ENCODE measurements at places on chromosomes 2 and 18.

GRCh38 chr2:44392338-44392943 is 30.7 kb downstream of the CAMKMT start:
- DNase-seq, result peak; percentile 53

- DNase-seq, result no peak
Observed at GRCh38 chr2:25184254-25184653, 15.9 kb upstream of the POMC start.

GRCh38 chr2:99772591-99773331 is 282.9 kb upstream of the REV1 start:
- DNase-seq, result no peak

GRCh38 chr2:230899786-230900185 is 25.3 kb downstream of the GPR55 start:
- DNase-seq, result peak; percentile 13

GRCh38 chr18:63107171-63107845 is 212.3 kb downstream of the BCL2 start:
- no peak for DNase-seq

DNA sequence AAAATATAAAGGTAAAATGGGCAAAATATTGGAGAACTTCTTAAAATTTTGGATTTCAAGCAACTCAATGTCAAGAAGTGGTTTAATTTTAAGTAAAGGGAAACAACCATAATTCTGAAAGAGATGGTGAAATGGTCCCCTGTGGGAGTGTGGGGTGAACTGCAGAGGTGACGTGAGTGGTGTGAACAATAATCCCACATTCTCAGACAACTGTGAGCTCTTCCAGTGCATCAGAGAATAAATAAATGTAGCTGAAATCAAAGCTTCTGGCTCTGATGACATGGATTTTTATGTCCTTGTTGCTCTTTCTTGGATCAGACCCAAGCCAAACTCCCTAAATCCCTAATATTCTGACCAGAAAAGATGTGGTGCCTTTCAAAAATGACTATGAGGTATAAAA is 672.7 kb downstream of the ZEB2 start:
- DNase-seq, result no peak

- no peak for DNase-seq
Observed at GRCh38 chr2:199455545-199456382, 2.0 kb downstream of the SATB2 start.

- DNase-seq, result no peak
Observed at GRCh38 chr2:189609423-189609816, 28.8 kb upstream of the SLC40A1 start.

DNA sequence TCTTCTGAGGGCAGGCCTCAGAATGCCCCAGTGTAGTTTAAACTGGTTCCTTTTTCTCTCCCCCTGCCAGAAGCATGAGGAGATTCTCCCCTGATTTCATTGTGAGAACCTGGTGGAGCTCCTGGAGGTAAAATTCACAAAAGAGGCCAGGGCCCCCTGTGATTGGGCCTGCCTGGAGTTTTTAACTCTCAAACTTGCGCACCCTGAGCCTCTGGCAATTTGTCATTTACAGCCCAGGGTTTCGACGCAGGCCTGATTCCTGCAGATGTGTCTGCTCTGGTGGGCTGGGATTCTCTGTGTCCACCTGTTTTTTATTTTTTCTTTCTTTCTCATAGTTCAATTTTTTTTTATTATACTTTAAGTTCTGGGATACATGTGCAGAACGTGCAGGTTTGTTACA is 157.9 kb downstream of the ASB1 start:
- DNase-seq, result no peak

DNA sequence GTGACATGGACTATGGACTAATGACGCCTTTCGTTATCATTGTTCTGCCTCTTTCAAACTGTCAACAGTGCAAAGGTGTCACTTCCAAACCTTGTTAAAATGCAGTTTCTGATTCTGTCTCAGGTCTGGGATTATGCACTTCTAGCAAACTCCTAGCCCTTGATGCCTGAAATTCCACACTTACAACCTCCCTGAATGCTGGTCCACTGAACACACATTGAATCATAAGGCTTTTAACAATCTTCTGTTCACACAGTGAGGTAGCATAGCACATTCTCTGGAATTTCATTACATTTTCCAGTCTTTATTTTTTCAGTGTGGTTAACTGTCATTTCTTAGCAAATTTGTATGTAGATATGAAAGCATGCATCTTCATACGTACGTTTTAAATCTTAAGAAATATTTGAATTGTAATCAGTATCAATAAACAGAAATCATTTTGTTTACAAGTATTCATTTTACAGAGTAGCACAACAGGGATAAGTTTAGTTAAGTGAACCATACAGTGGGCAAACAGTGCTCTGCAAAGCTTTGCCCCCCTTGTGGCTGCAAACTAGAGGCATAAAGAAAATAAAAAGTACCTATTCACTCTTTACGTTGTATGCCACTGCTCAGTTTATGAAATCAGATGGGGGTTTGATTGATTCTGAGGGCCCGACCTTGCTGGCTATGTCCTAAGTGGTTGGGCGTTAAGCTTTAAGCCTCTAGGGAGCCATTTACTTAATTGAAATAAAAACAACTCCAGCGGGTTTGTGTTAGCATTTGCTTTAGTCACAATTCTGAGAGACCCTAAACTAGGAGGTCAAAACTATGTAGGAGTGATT is 250.8 kb downstream of the LRRTM1 start:
- no peak for DNase-seq

DNA sequence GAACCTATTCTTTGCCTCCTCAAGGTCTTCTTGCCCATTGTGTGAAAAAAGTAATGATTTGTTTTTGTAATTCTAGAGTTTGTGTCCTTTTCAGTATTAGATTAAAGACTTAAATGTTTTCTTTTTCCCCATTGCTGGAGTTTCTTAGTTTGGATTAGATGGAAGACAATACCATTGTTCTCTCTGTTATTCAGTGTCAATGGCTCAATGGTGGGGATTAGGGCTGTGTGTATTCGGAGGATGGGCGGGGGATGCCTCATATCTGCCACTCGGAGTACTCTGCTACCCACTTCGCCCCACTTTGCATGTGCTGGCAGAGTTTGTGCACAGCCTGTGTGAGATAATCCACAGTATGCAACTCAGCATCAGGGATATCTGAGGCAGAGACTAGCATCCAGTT is 90.1 kb downstream of the KLHL29 start:
- no peak for DNase-seq

GRCh38 chr18:8758466-8758865 is 53.1 kb downstream of the MTCL1 start:
- DNase-seq, result no peak

DNA sequence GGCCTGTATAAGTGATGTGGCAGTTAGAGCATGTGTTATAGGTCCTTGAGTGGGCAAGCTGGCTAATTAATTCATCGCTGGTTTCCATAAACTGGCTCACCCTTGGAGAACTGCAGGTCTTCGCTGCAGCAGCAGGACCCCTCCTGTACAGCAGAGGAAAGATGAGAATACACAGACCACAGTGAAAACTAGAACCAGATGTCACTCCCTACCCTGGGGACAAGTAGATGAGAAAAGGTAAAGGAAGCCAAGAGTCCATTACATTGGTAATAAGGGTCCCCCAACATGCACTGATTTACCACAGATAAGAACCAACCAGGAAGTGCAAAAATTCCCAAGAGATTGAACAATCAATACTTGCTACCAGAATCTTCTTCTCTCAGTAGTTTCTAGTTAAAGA is 415.6 kb upstream of the LYPD1 start:
- no peak for DNase-seq

DNA sequence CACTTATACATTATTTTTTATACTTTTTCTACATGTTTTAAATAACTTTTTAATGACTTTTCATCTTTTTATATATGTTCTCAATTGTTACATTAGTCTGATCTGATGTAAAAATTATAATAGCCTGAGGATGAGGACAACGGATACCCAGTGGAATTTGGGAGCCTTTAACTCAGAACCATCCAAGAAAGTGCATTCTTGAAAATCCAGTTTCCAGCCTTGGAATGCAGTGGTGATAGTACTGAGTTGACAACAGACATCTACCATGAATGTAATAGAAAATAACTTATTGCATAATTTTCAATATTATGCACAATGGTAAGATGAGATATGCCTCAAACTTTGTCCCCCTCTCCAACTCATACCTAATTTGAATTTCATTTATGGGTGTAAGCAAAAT is 120.7 kb upstream of the ZC3H15 start:
- DNase-seq, result no peak

GRCh38 chr18:35029770-35030169 is 11.4 kb upstream of the MAPRE2 start:
- DNase-seq, result peak; percentile 58

DNA sequence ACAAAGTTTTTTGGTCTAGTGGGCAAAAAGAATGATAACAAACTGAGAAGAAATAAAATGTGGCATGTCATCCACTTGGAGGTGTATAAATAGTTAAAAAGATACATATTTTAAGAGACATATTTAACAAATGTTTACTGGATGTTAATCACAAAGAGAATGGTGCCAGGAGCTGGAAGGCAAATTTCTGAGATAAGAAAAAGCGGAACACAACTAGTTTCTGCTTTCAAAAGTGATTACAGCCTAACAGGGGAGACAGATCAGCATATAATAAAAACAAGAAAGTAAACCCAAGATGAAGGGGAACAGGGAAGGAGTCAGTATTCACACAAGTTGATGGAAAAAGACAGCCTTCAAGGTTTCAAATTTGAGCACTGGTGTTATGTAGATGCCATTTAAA is 91.3 kb downstream of the OLA1 start:
- DNase-seq, result no peak

DNA sequence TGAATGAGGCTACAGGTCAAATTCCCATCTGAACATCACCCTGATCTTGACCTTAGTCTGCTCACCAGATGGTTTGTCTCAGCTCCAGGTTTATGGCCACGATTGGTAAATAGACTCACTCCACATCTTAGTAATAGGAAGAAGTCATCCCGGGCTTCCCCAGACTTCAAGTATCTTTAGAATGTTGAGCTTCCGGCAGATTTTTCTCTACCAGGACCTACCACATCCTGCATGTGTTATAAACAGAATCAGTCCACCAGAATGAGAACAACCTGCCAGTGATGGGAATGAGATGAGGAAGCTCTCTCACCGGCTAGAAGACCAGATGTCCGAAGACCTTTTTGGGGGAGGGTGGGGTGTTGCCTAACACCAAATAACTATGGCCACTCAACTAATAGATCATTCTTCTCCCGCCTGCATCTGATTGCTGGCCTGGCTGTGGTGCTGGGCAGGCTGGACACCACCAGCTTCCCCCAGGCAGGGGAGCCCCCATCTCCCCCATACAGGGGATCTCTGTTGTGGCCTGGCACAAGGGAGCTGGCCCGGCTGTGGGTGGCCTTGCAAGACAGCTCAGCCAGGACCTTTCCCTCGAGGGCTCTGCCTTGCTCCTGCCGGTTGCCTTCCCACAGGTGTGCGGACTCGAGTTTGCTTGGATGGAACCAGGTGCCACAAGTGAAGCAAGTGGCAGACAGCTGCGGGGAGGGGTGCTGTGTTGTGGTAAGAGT is 88.5 kb downstream of the SH3RF3 start:
- DNase-seq, result no peak

DNA sequence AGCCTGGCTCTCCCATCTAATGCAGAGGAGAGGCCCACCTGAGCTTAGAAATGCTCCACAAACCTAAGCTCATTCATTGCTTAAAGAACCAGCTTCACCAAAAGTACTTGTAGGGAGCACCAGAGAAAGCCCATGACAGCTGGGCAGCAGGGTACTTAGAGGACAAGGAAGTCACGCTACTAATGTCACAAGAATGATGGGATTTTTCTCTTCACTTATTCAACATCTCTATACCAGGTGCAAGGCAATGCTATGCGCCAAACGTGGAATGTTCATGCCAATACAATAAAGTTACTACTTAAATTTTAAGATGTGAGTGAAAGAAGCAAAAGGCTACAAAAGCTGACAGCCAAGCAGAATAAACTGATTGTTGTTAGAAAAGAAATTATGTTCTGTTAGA is 36.0 kb downstream of the LONRF2 start:
- DNase-seq, result no peak

- DNase-seq, result no peak
Observed at GRCh38 chr2:140550821-140551220, 1580.0 kb downstream of the LRP1B start.

GRCh38 chr18:66317243-66318090 is 286.4 kb downstream of the CDH19 start:
- no peak for DNase-seq

- no peak for DNase-seq
Observed at GRCh38 chr18:79693561-79694205, 14.1 kb downstream of the CTDP1 start.

DNA sequence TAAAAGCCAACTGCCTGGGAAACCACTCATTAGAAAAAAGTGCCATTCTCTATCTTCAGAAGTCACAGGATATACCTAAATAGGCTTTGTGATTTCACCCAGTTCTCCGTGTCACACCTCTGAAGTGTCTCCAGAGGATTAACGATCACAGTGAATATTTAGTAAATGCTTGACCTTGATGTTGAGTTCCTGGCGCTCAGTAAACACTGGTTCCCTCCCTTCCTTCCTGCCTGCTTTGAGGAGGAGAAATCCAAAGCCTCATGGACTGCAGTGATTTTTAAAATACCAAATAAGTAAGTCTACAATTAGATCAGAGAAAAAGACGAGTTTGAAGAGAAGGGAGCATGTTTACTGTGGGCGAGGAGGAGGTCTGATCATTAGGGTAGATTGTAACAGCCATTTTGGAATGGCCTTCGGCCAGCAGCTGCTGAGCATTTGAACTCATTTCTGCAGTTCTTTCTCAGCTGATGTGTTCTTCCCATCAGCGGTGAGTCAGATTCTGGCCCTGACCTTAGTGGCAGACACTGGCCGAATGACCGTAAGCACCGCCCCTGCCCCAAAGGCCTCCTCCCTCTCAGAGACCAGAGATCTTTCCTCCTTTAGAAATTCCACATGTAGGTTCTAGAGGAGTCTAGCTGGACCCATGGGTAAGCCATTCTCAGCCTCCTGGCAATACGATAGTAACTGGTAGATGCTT is 62.1 kb upstream of the SLC16A14 start:
- no peak for DNase-seq
